ENCODE measurements at places on chromosomes 1 and 21.
A peak's percentile ranks its signal among the peaks of the same experiment; 100 is the strongest.

DNA sequence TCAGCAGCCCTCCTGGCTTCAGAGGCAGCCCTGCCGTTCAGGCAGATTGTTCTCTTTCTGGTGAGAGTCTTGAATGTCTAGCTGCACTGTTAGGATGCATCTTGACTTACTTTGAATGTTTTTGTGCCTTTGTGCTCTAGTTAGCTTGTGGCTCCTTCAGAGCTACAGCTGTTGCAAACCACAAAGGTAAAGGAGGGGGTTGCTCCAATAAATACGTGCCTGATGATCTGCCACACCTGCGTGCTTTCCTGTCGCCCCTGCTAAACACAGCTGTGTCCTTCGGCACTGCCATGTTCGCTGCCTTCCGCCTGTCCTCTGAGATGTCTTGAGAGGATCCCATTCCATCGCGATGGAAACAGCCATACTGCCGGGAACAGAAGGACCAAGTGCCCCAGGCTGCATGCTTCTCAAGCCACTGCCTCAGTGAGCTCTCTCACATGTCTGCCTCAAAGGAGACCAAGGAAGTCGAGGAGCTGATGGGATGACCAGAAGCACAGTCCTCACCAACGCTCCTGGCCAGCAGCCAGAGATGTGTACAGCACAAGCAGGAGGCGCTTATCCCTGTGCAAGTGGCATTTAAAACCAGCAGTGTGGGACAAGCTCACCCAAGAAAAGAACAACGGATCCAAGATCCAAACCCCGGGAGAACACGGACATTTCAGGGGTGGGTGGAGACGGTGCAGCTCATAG lies 12.0 kb upstream of the SMIM12 start:
- DNase-seq, result no peak

- no peak for DNase-seq
Observed at GRCh38 chr1:11384170-11384554, 94.8 kb upstream of the DISP3 start.

GRCh38 chr1:43274804-43275180 lies 5.0 kb downstream of the TMEM125 start:
- no peak for DNase-seq

GRCh38 chr1:172748201-172748600 lies 89.3 kb downstream of the FASLG start:
- DNase-seq, result no peak

GRCh38 chr1:46036894-46037839 lies 95.3 kb downstream of the PIK3R3 start:
- DNase-seq, result peak; percentile 24

DNA sequence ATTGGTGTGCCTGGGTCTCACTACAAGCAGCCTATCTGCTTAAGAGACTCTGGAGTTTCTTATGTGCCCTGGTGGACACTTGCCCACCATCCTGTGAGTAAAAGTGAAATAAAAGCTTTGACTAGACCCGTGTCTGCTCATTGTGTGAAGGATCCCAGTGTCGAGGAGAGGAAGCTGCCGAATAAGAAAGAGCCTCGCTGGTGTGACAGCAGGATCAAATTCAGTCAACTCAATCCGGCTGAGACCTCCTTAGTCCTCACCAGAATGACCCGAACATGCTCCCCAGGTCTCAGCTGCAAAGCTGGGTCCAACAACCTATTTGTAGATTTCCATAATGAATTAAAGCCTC lies 14.8 kb downstream of the CD2 start:
- DNase-seq, result no peak

- DNase-seq, result no peak
Observed at GRCh38 chr1:167227934-167228378, 7.3 kb downstream of the POU2F1 start.

- peak; percentile 66 for DNase-seq
Observed at GRCh38 chr1:178060789-178061556, 32.9 kb upstream of the RASAL2 start.

- no peak for DNase-seq
Observed at GRCh38 chr1:3330771-3331245, 123.7 kb upstream of the ARHGEF16 start.

- DNase-seq, result no peak
Observed at GRCh38 chr1:214550013-214550856, 1.2 kb downstream of the PTPN14 start.

DNA sequence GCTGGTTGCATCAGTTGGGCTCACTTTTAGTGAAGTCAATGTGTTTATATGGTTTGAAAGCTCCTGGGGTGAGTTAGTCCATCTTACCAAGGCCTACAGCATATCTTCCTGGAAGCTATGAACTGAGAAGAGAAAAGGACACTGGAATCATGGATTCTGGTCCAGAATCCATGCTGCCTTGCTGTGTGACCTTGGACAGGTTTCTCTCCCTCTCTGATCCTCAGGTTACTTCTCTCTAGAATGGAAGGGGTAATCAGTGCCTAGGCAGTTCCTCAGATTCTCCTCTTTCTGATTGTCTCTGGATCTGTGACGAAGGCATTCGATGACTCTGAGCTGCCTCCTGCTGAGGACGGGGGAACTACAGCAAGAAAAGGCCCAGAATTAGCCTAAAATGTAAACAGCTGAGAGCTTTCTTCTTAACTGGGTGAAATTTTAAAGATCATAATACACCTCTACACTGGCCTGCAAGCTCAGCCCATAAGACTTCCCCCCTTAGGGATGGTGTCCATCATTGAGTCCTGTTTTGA lies 425.0 kb upstream of the VAMP3 start:
- no peak for DNase-seq

- DNase-seq, result no peak
Observed at GRCh38 chr1:85460555-85461088, 4.3 kb downstream of the DDAH1 start.

GRCh38 chr1:62429581-62429980 lies 7.3 kb upstream of the USP1 start:
- DNase-seq, result no peak

- no peak for DNase-seq
Observed at GRCh38 chr1:209231476-209232156, 351.9 kb upstream of the CAMK1G start.

DNA sequence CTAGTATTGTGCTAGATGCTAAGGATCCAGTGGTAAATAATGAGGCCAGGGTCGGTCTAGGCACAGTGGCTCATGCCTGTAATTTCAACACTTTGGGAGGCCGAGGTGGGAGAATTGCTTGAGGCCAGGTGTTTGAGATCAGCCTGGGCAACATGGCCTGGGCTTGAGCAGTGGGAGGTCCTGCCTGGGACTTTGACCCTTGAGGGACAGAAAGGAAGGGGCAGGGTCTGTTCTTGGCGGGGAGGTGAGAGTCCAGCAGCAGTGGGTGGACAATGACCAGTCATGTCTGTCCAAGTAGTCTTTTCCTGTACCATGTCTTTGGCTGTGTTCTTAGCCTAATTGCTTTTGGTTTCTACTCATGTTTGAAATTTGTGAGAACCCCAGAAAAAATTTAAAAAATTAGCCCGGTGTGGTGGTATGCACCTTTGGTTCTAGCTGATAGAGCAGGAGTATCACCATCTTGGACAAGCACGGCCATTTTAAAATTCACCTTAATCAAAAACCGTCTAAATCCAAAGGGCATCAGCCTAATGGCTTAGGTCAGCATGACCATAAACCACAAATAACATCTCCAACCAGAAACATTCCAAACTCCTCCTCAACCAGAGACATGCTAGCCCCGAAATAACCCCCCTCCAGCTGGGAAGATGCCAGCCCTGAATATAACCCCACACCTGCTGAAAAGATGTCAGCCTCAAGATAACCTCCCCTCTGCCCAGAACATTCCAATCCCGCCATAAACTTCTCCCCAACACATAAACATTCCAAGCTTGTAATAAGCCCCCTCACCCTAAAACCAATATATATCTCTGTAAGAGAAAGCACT lies 6.8 kb upstream of the AK2 start:
- DNase-seq, result no peak

DNA sequence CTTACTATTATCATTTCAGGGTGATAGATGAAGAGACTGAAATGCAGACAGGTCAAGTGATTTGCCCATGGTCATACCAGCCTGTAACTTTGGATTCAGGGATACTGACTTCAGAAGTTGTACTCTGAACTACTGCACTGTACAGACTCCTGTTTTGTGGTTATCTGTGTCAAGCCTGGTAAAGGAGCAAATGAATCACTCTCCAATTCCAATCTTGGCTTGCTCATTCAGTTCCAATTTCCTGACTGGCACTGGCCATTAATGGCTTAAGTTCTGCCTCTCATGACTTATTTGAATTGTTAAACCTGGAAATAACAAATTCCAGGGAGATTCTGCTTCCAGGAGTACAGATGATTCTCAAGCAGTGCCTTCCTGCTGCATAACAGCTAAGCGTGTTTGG lies 45.4 kb upstream of the PLD5 start:
- DNase-seq, result no peak

DNA sequence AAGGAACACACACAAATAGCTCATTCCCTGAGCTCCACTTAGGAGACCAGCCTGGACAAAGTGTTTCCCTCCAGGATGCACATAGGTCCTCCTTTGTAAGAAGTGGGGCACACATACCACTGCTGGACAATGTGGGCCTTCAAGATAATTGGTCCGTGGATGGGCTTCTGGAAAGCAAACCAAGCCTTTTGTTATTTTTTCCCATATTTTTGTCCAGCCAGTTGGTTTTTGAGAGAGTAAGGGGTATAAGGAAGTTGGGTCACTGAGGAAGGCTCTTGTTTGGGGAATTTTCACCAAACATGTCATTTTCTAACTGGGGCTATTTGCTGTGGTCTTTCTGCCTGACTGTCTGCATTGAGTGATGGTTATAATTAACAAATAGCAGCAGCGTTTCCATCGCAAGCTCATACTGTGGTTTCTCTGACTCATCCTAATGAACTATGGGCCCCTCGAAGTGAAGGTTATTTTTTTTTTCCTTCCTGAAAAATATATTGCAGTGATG lies 306.3 kb upstream of the DUSP10 start:
- peak; percentile 36 for DNase-seq

DNA sequence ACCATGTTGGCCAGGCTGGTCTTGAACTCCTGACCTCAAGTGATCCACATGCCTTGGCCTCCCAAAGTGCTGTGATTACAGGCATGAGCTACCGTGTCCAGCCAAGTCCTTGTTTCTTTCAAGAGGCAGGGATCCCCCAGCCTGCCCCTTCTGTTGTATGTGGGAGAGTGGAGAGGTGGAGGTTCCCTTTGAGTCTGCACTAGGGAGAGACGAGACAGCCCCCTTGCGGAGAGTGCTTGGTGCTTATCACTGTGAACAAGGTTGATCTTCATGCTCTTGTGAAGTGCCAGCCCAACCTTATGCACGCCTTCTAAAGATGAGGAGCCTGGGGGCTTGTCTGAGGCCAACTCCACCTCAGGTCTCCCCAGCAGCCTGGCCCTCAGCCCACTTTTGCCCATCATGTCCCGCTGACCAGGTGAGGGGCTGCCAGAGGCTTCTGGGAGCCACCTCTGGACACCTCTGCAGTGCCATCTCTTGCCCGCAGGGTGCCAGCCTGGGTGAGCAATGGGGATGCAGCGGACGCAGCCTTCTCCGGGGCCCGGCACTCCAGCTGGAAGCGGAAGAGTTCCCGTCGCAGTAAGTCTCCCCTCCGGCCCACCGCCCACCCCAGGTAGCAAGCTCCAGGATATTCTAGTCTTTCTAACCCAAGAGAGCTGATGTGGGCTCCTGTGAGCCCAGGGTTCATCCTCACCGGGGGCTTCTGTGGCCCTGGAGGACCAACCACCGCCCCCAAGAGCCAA lies 62.3 kb downstream of the ARHGEF10L start:
- no peak for DNase-seq

GRCh38 chr1:172456344-172456769 lies 12.5 kb upstream of the PIGC start:
- no peak for DNase-seq

Data from non-pigmented ciliary epithelial cell (primary cell).